Cardiac atrium fibroblast (primary cell): ENCODE measurements at places on chromosomes 12 and 14. TPM values are rescaled to one million over a fixed set of nuclear protein-coding genes. Genes with fewer than 3 reads are reported as not detected.

Gene KLHL33
- total RNA-seq: 0.49 TPM in 1 of 2 replicates, not detected in the other

Gene RNU7-1
- not detected in 2 replicates for total RNA-seq

Gene EPYC
- not detected in 2 replicates for total RNA-seq

Gene PPM1H
- total RNA-seq: 1.1 and 4.1 TPM in 2 replicates

Gene GLI1
- not detected in 2 replicates for total RNA-seq

Gene FAM222A
- 0.72 and 1.5 TPM in 2 replicates for total RNA-seq

Gene P2RX4
- 16.2 and 40.4 TPM in 2 replicates for total RNA-seq

Gene OASL
- total RNA-seq: not detected in 2 replicates

Gene NTN4
- total RNA-seq: 60.3 and 71.1 TPM in 2 replicates

Gene SMIM41
- total RNA-seq: not detected in 2 replicates

Gene LHX5
- not detected in 2 replicates for total RNA-seq

Gene AQP5
- 3.1 and 6.5 TPM in 2 replicates for total RNA-seq

Gene PSME1
- 151 and 174 TPM in 2 replicates for total RNA-seq

Gene KCNJ8
- total RNA-seq: 0.16 and 0.36 TPM in 2 replicates

Gene SLC6A12
- total RNA-seq: not detected in 2 replicates
